T-helper 2 cell (primary cell): ENCODE measurements at places on chromosomes 2 and 18.

DNA sequence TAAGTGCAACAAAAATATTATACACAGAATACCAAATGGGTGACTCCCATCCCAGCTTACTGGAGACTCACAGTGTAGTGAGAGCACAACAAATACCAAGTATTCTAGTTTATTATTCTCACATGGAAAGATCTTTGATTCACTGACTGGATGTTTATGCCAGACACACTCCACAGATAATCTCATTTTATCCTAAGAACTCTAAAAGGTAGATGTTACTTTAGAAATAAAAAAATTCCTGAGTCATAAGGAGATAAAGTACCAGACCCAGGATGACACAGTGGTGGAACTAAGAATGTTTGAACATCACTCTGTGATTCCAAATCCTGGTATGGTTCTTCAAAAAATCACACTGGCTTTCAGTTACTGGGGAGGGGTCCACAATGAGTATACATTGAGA lies 136.2 kb downstream of the CDH2 start:
- no peak for DNase-seq

- DNase-seq = no peak
These were observed 114.4 kb downstream of the NCK2 start for GRCh38 chr2:105858868-105859693.

DNA sequence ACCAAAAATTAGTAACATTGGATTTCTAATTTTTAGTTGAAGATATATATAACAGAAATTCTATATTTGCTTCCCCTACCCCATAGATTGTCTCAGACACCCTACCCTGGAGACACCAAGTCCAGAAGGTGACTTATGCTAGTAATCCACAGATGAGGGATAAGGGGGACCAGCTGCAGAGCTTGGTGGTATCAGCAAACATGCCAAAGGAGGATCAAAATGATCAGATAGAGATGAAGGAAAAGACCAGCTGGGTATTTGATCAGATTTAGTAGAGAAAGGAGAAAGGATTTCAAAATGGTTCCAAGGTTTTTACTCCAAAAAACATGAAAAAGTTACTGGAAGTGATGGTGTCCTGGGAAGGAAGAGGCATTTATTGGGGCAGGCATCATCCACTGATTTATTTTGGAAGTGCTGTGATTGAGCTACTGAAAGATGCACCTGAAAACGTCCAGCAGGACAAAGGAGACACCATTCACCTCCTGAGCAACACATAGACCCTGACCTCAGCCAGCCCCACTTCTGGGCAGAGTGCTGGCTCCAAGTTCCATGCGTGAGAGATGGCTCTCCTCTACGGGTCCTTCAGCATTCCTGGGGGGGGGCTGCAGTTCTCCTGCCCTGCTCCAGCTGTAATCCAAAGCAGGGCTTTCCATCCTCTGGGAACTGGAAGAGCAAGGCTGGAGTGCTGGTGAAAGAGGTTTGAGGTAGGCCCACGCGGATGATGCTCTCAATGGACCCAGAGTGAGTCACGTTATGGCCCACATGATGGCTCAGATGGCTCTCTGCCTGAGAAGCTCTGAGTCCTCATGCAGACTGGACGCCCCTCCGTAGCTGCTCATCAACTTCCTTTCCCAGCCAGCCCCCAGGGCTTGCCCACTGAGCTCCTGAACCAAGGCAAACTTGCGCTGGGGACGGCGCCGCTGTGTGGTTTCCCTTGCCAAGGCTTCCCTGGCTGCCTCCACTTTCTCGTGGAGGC lies 3.7 kb upstream of the LRRFIP1 start:
- no peak for DNase-seq

GRCh38 chr2:82852787-82853186 lies 1606.3 kb downstream of the SUCLG1 start:
- no peak for DNase-seq

GRCh38 chr2:31415421-31415820 lies 879 bp upstream of the XDH start:
- no peak for DNase-seq

DNA sequence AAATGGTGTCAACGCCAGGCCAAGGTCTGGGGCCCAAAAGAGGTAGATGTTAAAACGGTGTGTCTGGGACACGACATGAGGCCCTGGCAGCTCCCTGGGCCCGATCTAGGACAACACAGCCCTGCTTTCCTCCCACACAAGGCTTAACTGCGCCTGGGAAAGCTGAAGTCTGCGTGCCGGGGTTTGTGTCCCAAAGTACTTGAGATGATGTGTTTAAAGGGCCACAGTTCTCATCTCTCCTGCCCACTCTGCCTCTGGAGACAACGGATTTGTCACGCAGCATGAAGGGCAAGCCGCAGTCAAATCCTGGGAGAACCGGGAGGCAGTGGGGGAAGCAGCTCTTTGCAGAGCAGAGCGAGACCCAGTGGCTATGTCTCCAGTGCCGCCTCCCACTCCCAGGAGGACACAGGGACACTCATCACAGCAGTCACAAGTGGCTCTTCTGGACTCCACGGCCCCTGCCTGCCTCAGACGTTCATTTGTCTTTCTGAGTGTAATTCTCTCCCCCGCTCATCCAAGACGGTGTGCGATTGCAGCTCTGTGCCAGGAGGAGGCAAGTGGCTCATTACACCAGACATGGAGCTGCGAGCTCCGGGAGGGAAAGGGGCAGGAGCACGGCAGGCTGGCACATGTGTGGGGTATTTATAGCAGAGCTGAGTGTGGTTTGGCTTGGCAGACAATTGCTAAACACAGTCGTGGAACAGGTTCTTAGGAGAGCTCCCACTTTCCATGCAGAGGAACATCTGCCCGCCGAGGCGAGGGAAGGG lies 57.7 kb upstream of the SEMA4C start:
- DNase-seq = no peak

DNA sequence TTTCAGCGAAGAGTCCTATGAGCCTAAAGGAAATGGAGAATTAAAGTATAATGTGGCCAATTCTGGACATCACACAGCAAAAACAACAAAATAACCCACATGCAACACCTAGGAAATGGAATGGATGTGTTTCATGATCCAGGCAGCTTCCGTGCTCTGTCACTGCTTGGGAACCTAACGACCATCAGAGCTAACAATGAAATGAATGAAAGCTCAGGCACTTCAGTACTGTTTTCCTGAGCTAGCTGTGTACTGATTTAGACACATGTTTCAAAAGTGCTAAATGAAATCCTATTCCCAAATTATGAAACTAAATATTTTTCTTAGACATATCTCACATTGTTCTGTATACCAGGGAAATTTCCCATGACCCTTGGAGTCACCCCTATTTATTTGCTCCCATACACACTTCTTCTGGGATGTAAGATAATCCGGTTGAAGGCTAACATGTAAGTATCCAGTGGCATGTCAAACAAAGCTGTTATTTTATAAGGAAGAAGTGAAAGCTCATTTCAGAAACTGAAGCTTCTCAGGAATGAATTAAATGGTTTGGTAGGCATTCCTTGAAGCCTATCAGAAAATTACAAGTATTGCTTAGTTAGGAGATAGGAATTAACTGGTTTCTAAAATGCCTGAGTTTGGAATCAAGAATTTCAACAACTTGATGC lies 108.5 kb upstream of the RND3 start:
- no peak for DNase-seq

DNA sequence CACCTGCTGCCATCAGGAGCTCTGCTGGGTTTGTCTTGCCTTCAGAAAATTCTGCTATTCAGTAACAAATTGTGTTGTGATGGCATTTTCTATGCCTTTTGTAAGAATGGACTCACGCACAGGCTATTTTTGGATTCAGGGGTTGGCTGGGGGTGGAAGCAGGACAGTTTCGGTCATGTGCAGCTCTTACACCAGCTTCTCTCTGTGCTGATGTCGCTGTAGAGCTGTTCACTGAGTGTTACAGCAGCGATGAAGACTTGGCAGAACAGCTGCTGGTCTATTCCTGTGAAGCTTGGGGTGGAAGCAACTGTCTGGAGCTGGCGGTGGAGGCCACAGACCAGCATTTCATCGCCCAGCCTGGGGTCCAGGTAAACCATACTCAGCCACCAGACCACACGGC lies 49.2 kb downstream of the TRPM8 start:
- DNase-seq = no peak

DNA sequence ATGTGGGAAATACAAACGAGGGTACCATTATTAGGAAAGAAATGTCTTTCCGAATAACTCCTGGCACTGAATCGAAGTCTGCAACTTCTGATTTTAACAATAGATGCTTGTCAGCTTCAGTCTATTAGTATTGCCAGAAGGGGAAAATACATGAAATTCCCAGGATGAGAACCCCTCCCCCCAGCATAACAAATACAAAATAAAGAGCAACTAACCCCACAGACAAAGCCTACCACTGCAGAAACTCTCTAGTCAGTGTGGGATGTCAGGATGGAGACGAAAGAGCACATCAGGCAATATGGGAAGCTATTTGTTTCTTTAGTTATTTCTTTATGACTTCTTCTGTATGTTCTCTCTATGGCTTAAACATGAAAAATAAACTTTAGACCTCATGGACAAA lies 365.0 kb upstream of the CDH2 start:
- no peak for DNase-seq

DNA sequence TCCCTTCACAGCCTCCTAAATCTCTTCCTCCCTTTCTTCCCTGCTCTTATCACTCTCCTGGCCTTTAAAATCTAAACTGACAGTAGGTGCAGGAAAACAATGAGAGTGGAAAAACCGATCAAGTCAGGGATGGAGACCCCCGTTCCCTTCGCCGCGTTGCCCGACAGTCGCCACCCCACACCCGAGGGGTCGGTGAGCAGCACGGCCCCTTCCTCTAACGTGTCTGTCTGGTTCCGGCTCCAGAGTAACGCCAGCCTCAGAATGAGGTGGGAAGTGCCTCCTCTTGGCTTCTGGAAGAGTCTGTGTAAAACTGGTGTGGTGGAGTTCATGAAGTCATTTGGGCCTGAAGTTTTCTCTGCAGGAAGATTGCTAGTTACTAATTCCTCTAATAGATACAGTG lies 138.6 kb downstream of the NFATC1 start:
- DNase-seq = no peak

DNA sequence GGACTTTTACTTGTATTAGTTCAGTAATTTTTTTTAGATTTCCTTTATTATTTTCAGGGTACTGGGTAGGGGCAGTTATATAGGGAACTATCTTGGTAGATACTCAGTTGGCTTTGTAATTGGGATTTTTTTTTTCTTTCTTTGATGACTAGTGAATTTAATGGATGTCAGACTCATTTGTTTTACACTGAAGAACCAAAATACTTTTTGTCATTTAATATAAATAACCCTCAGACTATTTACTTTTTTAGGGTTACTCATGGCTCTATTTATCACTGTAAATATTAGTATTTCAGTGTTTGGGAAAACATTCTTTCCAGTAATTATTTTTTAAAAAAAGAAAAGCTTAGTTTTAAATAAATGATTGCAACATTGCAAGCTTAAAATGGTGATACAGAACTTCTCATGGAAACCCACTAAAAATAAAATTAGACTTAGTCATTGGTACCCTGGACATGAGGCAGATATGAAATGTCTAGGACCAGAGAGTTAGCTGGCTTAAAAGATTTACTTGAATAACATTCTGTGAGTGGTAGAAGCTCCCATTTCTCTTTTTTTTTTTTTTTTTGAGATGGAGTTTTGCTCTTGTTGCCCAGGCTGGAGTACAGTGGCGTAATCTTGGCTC lies 74.4 kb upstream of the CYP20A1 start:
- no peak for DNase-seq

DNA sequence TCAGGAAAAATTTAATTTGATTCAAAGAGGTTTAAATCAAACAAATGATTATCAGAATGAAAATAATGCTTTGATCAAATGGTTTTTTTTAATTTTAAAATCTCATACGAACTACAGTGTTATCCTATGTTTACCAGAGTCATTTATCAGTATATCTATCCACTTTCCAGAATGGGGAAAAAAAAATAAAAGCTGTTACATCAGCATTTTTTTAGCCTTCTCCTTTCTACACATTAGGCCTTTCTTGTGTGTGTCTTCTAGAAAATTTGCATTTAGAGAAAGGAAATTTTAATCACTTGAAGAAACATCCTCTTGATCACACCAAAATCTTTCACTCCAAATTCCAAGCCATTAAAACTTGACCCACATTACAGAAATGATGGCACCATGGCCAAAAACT lies 608.9 kb upstream of the ID2 start:
- DNase-seq = no peak
